ENCODE measurements at places on chromosomes 6 and 20. TPM values are rescaled to one million over a fixed set of nuclear protein-coding genes. Genes with fewer than 3 reads are reported as not detected.

- no peaks in the 10 kb centered on the region for H3K36me3 ChIP-seq
- H3K27ac ChIP-seq: no peak overlapping the region
Observed at GRCh38 chr6:151172751-151173150, 67.0 kb upstream of the AKAP12 start.

GRCh38 chr20:63854766-63855362 lies 6.4 kb upstream of the ABHD16B start:
- peaks cover 39% of the 10 kb centered on the region for H3K4me1 ChIP-seq
- peaks cover 14% of the 10 kb centered on the region for H3K27me3 ChIP-seq
- DNase-seq: no peak
- H3K4me3 ChIP-seq: no peak overlapping the region
- no peaks in the 10 kb centered on the region for H3K36me3 ChIP-seq

GRCh38 chr20:12748359-12748994 lies 260.3 kb upstream of the SPTLC3 start:
- DNase-seq: no peak
- H3K36me3 ChIP-seq: no peaks in the 10 kb centered on the region
- no peak overlapping the region for H3K27ac ChIP-seq
- H3K4me1 ChIP-seq: no peaks in the 10 kb centered on the region
- no peaks in the 10 kb centered on the region for H3K27me3 ChIP-seq

DNA sequence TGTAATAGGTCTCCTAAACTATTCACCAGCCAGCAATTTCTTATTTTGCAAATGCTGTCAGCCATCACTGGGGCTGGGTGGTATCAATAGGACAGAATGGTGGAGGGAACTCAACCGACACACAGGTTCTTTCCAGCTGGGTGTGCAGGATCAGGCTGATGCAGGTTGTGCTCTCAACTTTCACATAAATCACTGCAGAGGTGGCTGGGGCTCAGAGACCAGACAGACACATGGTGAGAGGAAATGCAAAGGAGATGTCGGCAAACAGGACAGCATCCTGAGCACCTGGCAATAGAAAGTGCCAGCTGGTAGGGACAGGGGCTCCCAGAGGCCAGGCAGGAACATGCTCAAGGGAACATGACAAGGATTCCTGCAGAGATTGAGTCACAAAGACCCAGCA lies 254.9 kb downstream of the SOD2 start:
- DNase-seq: no peak
- H3K27me3 ChIP-seq: peaks cover 12% of the 10 kb centered on the region
- no peak overlapping the region for H3K27ac ChIP-seq
- no peaks in the 10 kb centered on the region for H3K4me1 ChIP-seq
- no peak overlapping the region for H3K4me3 ChIP-seq

GRCh38 chr20:43477193-43477592 lies 19.5 kb downstream of the SRSF6 start:
- H3K27me3 ChIP-seq: no peaks in the 10 kb centered on the region
- H3K4me1 ChIP-seq: peaks cover 14% of the 10 kb centered on the region
- H3K36me3 ChIP-seq: no peaks in the 10 kb centered on the region
- H3K4me3 ChIP-seq: no peak overlapping the region

- no peak for DNase-seq
- H3K4me1 ChIP-seq: peaks cover 7% of the 10 kb centered on the region
- peaks cover 63% of the 10 kb centered on the region for H3K36me3 ChIP-seq
Observed at GRCh38 chr6:158313989-158314388, 1.7 kb downstream of the TULP4 start.

DNA sequence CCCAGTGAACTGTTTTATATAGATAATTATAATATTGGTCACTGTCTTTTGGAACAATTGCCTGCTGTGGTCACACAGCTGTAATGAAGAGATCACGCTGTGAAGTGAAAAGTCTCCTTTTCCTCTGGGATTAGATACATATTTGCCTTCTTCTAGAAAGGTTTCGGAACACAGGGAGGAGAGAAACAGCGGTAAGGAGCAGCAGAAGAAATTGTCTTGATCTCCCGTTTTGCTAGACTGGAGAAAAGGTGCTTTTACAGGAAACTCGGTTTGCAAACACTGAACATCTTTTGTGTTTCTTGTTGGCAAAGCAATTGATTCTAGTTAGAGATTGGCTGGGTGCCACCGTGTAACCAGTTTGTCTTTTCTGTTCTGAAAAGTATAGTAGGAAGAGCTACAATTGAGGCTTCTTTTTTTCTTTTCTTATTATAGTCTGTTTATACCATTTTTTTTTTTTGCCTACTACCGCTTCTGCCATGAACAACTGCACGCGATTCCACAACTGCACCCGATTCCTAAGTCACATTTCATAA lies 404.1 kb upstream of the ID4 start:
- no peak overlapping the region for H3K4me3 ChIP-seq
- no peak overlapping the region for H3K27ac ChIP-seq
- no peaks in the 10 kb centered on the region for H3K36me3 ChIP-seq
- H3K27me3 ChIP-seq: peaks cover 1% of the 10 kb centered on the region
- H3K4me1 ChIP-seq: no peaks in the 10 kb centered on the region

GRCh38 chr6:38572186-38572813 lies 67.4 kb downstream of the BTBD9 start:
- peak overlapping the region; percentile 79 for H3K4me3 ChIP-seq
- H3K27me3 ChIP-seq: no peaks in the 10 kb centered on the region
- H3K4me1 ChIP-seq: peaks cover 26% of the 10 kb centered on the region
- no peak for DNase-seq

- H3K27me3 ChIP-seq: no peaks in the 10 kb centered on the region
- H3K4me1 ChIP-seq: peaks cover 92% of the 10 kb centered on the region
- DNase-seq: no peak
- H3K27ac ChIP-seq: peak overlapping the region; percentile 100
- no peak overlapping the region for H3K4me3 ChIP-seq
Observed at GRCh38 chr6:53338304-53338703, 10.4 kb downstream of the ELOVL5 start.

- H3K27me3 ChIP-seq: peaks cover 29% of the 10 kb centered on the region
- peaks cover 58% of the 10 kb centered on the region for H3K4me1 ChIP-seq
- H3K36me3 ChIP-seq: no peaks in the 10 kb centered on the region
- no peak overlapping the region for H3K4me3 ChIP-seq
- no peak for DNase-seq
Observed at GRCh38 chr6:167704396-167704901, 122.3 kb upstream of the AFDN start.

DNA sequence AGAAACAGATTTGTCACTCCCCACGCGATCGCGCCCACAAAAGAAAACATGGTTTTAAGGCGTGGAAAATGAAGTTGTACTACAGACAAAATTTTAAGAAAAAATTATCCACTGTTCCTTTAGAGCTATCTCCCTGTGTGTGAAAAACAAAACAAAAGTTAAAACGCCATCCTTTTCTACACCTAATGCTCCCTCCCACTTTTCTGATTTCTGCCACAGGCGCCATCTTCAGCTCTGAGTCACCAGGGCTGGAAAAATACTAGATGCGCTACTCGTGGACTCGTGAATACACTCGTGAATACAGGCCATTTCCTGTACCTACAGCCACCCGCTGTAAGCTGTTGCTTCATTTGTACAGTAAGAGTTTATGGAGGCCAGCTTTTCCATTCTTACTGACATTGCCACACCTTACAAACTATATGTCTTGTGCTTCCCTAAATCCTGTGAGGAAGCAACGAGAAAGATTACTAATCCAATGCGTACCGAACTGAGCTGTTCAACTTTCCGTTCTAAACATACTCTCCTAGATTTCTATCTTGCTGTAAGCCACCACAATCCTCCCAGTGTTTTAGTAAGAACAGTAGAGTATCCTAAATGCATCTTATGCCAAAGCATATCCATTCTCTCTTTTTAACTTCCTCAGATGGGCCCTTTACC lies 773 bp upstream of the AHI1 start:
- H3K27ac ChIP-seq: no peak overlapping the region
- H3K36me3 ChIP-seq: no peaks in the 10 kb centered on the region
- peak; percentile 67 for DNase-seq
- H3K4me1 ChIP-seq: peaks cover 2% of the 10 kb centered on the region
- no peak overlapping the region for H3K4me3 ChIP-seq

DNA sequence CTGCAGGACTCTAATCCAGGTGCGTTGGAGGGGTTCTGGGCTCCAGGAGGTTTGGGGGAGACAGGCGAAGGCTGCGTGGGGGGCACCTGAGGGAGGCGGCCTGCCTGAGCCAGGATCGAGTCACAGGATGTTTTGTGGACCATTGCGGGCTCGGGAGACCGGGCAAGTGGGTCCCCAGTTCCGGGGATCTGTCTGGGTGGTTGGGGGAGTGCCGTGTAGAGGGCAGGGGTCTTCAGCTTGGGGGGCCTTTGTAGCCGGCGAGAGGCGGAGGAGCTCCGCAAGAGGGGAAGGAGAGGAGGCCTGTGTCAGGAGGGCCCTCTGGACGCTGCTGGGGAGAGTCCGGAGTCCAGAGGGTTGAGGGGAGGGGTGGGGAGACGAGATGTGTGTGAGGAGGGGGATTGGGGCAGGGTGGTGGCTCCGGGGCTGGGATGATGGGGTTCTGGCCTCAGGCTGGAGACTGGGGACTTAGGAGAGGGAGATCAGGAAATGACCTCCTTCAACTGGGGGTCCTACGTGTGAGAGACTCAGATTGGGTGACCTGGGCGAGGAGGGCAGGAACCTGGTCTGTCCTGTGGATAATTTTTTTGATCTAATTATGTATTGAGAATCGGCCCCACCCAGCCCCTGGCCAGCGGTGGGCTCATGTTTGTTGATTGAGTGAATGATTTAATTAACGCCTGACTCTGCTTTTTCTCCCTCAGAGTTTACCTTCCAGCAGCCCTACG lies 505 bp downstream of the SNAI1 start:
- H3K27ac ChIP-seq: peak overlapping the region; percentile 31
- peaks cover 17% of the 10 kb centered on the region for H3K4me1 ChIP-seq
- no peaks in the 10 kb centered on the region for H3K36me3 ChIP-seq
- DNase-seq: no peak
- peak overlapping the region; percentile 78 for H3K4me3 ChIP-seq

GRCh38 chr6:35091346-35092083 lies 49.6 kb downstream of the TCP11 start:
- no peak for DNase-seq
- no peaks in the 10 kb centered on the region for H3K36me3 ChIP-seq
- H3K27ac ChIP-seq: no peak overlapping the region
- no peak overlapping the region for H3K4me3 ChIP-seq

- DNase-seq: no peak
- H3K4me1 ChIP-seq: no peaks in the 10 kb centered on the region
- H3K27me3 ChIP-seq: no peaks in the 10 kb centered on the region
- peak overlapping the region; percentile 17 for H3K27ac ChIP-seq
- H3K36me3 ChIP-seq: no peaks in the 10 kb centered on the region
Observed at GRCh38 chr6:10901770-10902169, 14.9 kb downstream of the SYCP2L start.

DNA sequence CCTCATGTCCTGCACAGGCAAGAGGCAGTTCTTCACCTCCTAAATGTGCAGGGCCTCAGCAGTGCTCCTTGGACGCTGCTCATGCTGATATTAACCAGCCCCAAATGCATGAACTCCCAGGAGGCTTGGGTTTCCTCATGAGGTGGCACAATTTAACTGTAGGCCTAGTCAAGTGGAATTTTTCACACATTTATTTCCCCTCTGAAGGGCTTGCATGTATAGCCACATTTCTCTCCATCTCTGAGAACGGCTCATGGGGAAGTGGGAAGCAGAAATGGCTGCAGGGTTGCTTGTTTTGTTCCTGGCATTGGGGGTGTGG lies 72.8 kb upstream of the PAX1 start:
- H3K4me1 ChIP-seq: no peaks in the 10 kb centered on the region
- no peak overlapping the region for H3K27ac ChIP-seq
- H3K4me3 ChIP-seq: no peak overlapping the region
- no peaks in the 10 kb centered on the region for H3K36me3 ChIP-seq

DNA sequence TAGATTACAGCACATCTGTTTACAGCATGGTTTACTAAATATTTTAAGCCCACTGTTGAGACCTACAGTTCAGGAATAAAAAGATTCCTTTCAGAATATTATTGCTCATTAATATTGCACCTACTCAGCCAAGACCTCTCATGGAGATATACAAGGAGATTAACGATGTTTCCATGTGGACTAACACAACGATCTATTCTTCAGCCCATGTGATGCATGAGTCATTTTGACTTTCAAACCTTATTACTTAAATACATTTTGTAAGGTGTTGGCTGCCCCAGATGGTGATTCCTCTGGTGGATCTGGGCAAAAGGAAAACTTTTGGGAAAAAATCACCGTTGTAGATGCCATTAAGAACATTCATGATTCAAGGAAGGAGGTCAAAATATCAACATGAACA lies 48.0 kb upstream of the SDHAF4 start:
- no peaks in the 10 kb centered on the region for H3K27me3 ChIP-seq
- no peak overlapping the region for H3K27ac ChIP-seq
- peaks cover 5% of the 10 kb centered on the region for H3K4me1 ChIP-seq
- no peak for DNase-seq

DNA sequence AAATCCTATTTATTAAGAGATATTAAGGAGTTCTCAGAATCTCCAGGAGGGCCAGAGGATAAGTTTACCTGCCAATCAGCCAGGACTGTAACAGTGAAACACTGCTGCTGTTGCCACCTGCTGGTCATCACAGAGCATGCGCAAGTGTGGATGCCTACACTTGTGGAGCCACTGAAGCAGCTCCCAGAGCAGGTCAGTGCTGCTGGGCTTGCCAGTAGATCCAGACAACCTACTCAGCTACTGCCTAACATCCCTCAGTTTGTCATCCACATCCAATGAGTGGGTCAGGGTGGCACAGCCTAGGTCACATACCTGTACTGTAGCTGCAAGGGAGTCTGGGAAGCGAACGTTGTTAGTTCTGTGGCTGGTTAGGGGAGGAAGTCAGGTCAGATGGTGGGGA lies 18.3 kb upstream of the NHSL1 start:
- peak; percentile 43 for DNase-seq
- H3K27me3 ChIP-seq: peaks cover 6% of the 10 kb centered on the region
- no peak overlapping the region for H3K4me3 ChIP-seq
- H3K36me3 ChIP-seq: no peaks in the 10 kb centered on the region
- H3K4me1 ChIP-seq: peaks cover 20% of the 10 kb centered on the region
- H3K27ac ChIP-seq: no peak overlapping the region

- no peak overlapping the region for H3K27ac ChIP-seq
- no peaks in the 10 kb centered on the region for H3K4me1 ChIP-seq
- no peaks in the 10 kb centered on the region for H3K27me3 ChIP-seq
- DNase-seq: no peak
Observed at GRCh38 chr6:119541132-119541905, 191.8 kb upstream of the MAN1A1 start.

PTK6 gene
- 0.29 TPM for total RNA-seq

C6orf15 gene
- not detected for total RNA-seq

PCK1 gene
- total RNA-seq: not detected

NRSN1 gene
- not detected for total RNA-seq

FERMT1 gene
- total RNA-seq: not detected

TFAP2C gene
- total RNA-seq: not detected

AVP gene
- not detected for total RNA-seq

OPRL1 gene
- total RNA-seq: 1.1 TPM

Data from naive thymus-derived CD8-positive, alpha-beta T cell (primary cell).